Osteoblast (primary cell): ENCODE measurements at places on chromosomes 12 and 14.

DNA sequence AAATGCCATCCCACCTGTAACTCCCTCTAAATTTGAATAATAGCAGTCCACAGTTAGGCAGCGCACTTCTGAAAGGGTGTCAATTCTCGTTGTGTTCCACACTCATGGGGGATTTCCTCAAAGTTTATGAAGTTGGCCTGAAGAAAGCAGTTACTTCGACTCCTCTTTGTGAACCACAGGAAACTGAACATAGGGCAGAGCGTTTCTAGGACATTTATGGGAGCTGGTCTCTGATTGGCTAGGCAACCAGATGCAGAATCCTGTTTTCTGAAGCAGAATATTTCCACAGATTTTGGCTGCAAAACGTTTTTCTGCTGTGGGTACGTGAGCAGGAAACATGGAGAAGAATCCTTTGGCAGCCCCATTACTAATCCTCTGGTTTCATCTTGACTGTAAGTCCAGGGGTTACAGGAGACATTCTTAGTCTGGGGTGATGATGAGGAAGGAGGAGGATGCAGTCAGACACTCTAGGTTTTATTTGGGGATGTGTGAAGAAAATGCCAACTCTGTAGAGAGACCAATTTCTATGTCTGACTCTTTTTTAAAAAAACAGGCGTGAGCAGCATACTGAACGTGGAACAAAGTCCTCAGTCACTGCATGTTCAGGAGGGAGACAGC lies 431.5 kb upstream of the OR4E1 start:
- no peak for DNase-seq

GRCh38 chr12:91991399-91992187 lies 154.1 kb downstream of the BTG1 start:
- peak; percentile 50 for DNase-seq

DNA sequence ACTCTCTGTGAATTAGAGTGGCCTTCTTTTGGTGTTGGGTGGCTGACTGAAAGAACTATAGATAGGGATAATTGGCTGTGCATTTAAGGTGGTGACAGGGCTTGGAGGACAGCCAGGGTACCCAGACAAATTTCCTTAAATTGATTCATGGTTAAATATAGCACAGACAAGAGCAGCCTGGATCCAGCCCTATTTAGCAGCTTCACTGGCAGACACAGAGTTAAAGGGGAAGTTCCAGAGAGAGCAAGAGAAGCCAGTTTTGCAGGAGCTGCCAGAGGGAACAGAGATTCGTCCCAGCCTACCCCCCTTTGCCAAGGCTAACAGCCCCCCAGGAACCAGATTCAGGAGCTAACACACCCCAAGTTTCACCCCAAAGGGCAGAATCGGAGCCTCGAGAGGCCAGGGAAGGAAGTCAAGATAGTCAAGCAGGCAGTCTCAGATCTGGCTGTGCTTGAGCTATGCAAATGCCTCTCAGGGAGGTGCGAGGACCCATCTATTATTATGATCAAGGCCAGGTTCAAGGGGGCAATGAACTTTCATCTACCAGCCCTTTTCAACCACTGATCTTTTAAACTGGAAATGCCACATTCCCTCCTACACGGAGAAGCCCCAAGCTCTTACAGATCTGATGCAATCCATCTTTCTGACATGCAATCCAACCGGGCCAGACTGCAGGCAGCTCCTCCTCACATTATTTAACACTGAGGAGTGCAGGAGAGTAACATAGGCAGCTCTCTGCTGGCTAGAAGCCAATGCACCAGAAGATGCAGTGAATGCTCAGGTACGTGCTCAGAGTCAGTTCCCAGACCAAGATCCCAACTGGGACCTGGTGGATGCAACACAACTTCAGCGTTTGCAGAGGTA lies 58.2 kb downstream of the DHRS2 start:
- DNase-seq: no peak

DNA sequence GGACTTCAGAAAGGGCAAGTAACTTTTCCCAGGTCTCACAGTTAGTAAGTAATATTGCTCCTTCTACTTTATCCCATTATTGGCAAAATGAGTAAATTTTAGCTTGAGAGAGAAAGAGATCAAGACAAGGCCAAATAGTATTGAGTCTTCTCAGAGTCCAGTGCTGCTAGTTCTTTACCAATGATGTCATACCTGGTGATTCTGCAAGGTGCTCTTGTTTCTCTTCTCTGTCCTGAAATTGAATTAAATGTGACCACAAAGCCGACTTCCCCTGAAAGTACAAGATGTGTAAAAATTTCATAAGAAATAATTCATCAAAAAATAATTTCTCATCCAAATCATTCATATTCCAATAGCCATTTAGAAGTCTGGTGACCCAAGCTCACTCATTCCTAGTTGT lies 97.5 kb upstream of the SINHCAF start:
- DNase-seq: no peak
